ENCODE measurements at places on chromosomes 3 and 15.

- no peak for DNase-seq
These were observed 73.7 kb downstream of the CCNL1 start for GRCh38 chr3:157086060-157086750.

- DNase-seq = no peak
These were observed 37.6 kb downstream of the TRA2B start for GRCh38 chr3:185900228-185900627.

DNA sequence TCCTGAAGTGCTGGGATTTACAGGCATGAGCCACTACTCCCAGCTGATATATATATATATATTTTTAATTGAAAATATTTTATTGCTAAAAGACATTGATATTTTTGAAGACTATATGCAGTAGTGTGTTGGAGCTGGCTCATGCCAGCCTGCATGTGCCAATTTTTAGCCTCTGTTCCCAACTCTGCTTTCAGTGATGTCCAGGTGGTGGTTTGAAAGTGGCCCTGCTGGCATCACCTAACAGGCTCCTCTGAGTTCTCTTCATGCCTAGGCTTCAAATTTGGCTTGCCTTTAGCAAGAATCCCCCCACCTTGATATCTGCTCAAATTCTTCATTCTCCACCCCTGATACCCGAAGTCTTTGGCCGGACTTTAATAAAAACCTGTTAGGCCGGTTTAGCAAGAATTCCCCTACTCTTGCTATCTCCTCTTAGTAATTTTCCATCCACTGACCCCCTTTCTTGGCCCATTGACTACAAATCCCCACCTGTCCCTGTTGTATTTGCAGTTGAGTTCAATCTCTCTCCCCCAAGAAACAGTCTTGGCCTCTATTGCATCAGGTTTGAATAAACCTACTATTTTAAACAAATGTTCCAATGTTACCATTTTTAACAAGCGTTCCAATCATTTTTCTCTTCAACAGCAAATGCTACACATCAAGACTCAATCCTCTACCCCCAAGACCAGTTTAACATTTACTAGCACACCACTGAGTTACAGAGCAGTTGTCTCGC is 23.9 kb upstream of the CTSH start:
- DNase-seq = no peak

DNA sequence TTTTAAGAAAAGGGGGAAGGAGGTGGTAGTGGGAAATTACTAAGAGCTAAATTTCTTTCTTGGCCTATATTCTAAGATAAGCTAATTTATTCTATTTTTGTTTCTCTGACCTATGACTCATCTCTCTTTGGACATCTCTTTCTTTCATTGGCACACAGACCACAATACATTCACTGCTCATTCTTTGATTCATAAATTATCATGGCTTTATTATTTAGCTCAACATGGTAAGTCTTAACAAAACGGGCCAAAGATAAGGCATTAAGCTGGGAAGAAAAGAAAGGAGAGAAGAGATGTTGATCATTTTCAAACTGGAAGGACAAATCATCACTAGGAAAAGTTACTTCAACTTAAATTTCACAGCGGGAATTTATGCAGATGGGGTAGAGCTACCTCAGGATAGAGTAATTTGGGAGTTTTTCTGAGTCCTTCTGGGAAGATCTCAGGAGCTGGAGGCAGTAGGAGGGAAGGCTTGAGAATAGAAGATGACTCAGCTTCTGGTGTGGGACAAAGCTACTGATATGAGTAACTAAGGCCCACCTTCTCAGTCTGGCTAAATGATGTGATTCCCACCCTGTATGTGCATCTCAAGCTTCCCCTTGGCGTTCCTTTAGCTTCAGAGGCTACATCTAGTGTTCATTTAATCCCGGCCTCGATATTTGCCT is 7.5 kb upstream of the ALCAM start:
- no peak for DNase-seq

- DNase-seq = no peak
These were observed 89.4 kb downstream of the KCNAB1 start for GRCh38 chr3:156209631-156210335.

DNA sequence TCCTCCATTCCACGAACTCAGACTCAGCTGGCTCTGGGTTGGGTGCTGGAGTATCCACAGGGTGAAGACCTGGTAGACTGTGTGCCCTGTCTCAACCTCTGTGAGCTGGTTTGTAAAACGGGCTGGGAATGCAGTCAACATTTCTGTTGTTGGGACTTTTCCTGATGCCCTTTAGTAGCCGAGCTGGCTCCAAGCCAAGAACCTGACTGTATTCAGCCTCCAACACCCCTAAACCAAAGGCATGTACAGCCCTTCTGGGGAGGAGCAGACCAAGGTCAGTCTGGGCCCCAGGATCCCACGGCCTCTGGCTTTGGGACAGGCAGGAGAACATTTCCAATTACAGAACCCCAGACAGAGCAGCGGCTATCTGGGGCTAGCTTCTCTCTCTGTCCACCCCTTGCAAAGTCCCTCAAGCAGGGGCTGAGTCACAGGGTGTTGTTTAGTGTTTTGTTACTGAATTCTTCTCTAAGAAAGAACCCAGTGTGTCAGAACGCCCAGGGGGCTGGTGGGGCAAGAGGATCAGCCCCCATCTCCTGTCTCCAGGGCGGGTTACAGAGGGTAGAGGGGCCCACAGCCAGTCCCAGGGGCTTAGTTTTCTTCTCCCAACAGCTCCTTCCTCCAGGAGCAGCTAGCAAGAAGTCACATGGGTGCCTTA is 56.8 kb upstream of the SLC6A6 start:
- DNase-seq = no peak
